Gastroesophageal sphincter (tissue), 4 donors: ENCODE measurements at places on chromosomes 1 and 21. TPM values are rescaled to one million over a fixed set of nuclear protein-coding genes. Genes with fewer than 3 reads are reported as not detected.

The POMGNT1 gene
- 33.3 TPM for total RNA-seq

GRCh38 chr1:7402548-7402850 is 368.6 kb upstream of the VAMP3 start:
- ATAC-seq, result no peak

DNA sequence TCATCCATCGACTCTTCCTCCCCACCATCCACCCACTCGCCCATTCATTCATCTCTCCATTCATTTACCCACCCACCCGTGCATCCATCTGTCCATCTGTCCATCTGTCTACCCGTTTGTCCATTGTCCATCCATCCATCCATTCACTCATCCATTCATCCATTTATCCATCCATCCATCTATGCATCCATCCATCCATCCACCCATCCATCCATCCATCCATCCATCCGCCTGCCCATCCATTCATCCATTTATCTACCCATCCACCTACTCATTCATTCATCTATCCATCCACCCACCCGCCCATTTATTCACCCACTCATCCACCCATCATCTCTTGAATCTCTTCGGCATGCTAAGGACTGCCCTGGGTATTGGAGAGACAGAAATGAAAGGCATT is 18.5 kb downstream of the ARHGEF10L start:
- ATAC-seq, result no peak

The GOLT1A gene
- 1.1 TPM for total RNA-seq

The SLC5A9 gene
- 0.13 TPM for total RNA-seq

The MYOG gene
- not detected for total RNA-seq

- ATAC-seq, result no peak
Observed at GRCh38 chr1:48715921-48716320, 60.8 kb downstream of the BEND5 start.

- no peak for ATAC-seq
Observed at GRCh38 chr1:62159940-62160348, 34.7 kb upstream of the L1TD1 start.

DNA sequence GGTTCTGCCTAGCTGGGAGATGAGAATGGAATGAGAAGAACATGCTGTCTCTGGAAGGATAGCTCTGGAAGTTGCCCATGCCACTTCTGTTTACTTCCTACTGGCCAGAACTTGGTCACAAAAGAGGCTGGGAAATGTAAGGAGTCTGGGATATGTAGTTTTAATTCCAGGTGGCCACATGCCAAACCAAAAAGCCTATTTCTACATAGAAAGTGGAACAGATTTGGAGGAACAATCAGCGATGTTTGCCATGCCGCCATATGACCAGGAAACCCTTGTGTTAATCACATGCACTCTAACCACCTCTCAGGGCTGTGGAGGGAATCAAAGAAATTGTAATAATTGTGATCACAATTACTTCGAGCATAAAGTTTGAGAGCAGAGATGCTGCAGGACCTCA is 10.0 kb upstream of the OLIG2 start:
- ATAC-seq, result no peak

The MYBPHL gene
- total RNA-seq, result not detected

- no peak for ATAC-seq
Observed at GRCh38 chr1:47104816-47105215, 32.4 kb upstream of the CYP4A22 start.

The F11R gene
- total RNA-seq, result 28.2 TPM

DNA sequence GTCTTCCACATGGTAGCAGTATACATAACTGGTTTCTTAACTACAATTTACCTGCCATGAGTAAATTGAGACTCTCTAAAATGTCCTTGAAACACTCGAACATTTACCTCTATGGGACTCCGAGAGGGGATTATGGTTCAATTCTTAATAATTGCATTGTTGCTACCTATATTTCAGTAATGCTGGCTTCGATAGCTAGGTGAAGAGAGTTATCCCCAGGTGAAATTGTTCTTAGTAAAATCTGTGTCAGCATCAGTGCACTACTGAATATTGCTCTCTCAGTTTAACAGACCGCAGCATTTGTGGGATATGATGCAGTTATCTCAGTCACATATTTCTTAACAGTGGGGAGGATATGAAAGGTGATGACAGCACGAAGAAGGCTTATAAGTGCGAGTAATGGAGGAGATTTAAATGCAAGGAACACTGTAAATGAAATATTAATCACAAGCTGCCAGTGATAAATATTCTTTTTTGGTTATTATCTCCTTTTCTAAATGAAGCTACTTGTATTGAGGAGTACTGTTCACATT is 801.9 kb downstream of the BRINP3 start:
- no peak for ATAC-seq

The SESN2 gene
- 7.8 TPM for total RNA-seq
